Activated naive CD4-positive, alpha-beta T cell treated with anti-CD3 and anti-CD28 coated beads for 36 hours (primary cell): ENCODE measurements at places on chromosomes 13 and 19.

- peak; percentile 61 for DNase-seq
These were observed 68.5 kb downstream of the TEX29 start for GRCh38 chr13:111388851-111389500.

DNA sequence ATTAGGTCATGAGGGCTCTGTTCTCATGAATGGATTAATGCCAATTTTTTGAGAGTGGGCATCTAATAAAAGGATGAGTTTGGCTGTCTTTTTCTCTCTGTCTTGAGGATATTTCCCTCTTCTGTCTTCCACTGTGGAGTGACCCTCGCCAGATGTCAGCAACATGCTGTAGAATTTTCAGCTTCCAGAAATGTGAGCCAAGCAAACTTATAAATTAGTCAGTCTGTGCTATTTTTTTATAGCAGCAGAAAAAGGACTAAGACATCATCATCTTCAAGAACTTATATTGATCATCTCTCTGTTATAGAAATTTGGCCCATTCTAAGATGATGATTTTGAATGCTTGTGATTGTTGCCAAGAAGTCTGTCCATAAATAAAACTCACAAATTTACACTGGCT lies 431.4 kb downstream of the FGF9 start:
- DNase-seq: no peak

- DNase-seq: peak; percentile 60
These were observed 434 bp upstream of the FNDC3A start for GRCh38 chr13:48975101-48975855.

DNA sequence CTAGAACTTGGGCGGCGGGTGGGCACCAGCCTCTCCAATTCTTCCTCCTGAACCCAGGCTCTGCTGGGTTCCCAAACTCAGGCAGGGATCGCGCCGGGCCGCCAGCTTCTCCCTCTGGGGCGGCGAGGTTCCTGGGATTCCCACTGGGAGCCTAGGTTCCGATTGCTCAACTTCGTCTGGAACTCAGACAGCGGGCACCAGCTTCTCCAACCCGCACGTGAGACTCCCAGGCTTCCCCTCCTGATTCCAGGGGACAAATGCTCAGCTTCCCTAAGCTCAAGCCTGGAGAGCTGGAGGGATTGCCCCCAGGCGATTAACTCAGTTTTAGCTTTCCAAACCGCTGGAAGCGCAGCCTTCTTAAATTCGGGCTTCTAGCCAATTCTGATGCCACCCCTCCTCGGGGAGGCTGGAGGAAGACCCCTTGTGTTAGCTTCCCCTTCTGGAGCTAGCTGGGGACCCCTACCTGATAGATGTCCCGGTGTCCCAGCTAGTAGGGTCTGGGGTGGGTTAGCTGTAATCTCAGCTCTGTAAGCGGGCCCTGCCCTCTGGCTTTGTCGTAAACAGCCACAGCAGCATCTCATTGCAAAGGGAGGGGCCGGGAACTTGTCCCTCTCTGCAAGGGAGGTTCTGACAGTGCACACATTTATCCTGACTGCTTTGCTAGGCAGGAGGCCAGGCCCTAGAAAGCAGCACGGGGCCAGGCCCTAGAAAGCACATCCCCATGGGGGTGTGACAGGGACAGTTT lies 671 bp downstream of the MCOLN1 start:
- DNase-seq: no peak

DNA sequence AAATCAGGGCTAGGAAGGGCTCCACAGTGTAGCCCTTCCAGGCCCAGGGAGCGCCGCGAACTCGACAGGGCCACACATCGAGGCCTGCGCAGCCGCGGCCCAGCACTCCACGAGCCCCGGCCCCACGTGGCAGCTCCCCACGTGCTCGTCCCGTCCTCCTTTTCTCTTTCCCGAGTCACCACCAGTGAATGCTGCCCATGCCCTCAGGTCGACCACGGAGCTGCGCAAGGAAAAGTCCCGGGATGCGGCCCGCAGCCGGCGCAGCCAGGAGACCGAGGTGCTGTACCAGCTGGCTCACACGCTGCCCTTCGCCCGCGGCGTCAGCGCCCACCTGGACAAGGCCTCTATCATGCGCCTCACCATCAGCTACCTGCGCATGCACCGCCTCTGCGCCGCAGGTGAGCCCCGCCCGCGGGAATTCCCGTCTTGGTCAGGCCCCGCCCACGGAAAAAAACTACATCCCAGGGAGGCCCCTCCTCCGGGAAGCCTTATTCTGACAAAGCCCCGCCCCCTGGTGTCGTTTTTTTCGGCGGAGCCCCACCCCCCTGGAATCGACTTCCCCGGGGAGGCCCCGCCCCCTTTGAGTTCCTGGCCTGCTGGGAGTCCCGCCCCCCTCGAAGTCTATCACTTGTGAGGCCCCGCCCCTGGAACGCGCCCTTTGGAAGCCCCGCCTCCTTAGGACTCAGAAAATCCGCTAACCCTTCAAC lies 7.0 kb downstream of the HIF3A start:
- no peak for DNase-seq

- DNase-seq: peak; percentile 67
These were observed 16.1 kb upstream of the USP29 start for GRCh38 chr19:57103573-57104277.

DNA sequence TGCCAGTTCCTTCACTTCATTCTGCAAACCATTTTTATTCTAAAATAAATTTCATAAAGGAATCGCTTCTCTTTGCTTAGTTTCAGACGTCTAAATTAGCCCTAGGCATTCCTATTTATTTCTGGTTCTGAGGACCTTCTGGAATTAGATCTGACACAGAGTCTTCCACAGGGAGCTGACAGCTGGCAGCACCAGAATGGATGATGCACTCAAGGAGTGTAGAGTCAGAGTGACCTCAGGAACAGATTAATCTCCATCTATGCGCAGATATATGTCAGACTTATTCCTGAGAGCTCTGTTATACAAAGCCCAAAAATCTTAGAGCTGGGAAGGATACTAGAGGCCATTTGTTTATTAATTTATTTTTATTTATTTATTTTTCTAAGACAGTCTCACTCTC lies 450.8 kb downstream of the HS6ST3 start:
- no peak for DNase-seq

DNA sequence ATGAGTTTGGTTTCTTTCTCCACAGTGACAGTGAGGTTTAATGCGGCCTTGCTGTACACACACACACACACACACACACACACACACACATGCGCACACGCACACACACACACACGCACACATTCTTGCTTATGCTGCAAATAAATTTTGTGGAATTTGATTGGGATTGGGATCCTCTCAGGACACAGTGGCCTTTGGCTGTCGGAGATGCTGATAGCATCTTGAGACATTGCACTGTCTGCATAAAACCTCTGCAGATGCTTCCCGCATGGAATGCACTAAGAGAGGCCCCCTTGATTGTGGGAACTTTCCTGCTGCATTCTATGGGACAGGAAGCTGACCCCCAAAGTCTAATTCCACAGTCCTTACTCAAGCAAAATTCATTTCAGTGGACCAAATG lies 145.6 kb downstream of the FLT1 start:
- DNase-seq: no peak

- DNase-seq: no peak
These were observed 1000.6 kb downstream of the OLFM4 start for GRCh38 chr13:54029226-54029625.

DNA sequence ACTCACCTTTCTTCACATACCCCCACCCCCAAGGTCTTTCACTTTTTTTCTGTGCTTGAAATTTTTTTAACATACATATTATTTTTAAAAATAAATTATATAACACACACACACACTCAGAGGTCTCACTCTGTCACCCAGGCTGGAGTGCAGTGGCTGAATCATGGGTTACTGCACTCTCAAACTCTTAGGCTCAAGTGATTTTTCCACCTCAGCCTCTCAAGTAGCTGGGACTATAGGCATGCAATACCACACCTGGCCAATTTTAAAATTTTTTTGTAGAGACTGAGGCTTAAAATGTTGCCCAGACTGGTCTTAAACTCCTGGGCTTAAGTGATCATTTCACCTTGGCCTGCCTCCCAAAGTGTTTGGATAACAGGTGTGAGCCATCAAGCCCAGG lies 32.9 kb upstream of the ZNF429 start:
- DNase-seq: no peak

DNA sequence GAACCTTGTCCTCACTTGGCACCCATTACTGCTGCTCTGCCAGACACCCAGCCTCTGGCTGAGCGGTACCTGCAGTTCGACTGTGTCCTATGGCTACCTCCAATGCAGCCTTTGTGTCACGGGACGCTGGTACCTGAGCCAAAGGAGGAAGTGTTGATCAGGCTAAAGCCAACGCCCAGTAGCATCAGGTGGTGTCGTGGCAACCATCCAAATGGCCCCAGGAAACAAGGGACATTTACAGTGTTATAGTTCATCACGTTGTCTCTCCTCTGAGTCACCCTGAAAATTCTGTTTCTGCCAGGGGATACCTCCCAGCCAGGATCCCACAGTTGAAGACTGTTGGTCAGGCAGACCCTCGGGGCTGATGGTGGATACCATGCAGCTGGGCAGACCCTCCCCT lies 10.1 kb downstream of the RHPN2 start:
- DNase-seq: no peak

DNA sequence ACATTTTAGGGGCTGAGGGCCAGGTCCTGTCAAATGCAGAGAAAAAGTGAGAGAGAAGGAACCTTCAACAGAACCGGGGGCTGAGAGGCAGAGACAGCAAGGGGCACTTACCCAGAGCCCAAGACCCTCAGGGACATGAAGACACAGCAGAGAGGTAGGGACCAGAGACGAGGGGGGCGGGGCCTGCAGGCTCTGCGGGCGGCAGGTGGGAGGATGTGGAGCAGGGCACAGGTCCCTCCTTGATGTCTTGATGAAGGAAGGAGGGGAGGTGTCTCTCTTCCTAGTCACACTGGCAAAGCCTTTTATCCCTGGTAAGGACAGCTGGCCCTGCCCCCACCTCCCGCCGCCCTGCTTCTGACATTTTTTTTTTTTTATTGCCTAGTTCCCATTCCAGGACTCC lies at the start of gene KLK14:
Gene KLK14, minus strand, starts transcription at position 277 of the 400 bp plus-strand sequence. Its CDS starts 273 bp downstream, at position 4.
- DNase-seq: no peak

DNA sequence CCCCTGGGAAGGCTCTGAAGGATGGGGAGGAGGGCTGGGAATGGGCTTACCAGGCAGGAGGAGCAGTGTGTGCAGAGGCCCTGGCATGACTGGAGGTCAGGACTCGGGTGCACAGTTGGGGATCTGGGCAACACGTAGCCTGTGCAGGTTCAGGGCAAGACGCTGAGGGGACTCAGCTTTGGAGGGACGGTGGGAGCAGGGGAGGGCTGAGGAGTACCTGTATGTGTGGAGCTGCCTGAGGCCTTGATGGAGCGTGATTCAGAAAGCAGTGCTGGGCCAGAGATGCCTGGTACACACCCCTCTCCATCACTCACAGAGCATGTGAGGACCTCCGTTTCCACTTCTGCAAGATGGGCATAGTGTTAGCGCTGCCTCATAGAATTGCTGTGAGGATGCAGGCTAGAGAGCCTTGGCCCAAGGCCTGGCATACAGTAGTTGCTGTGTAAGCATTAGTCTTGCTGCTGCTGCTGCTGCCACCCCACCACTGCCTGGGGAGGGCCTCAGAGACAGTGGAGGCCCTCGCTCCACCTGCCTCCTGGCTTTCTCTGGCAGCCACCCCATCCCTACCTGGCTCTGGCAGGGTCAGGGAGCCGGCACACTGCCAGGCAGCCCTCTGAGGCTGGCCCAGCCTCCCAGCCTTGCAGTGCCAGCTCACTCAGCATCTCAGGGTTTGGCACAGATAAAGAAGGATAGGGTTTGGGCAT lies 2.4 kb downstream of the PAK4 start:
- DNase-seq: no peak

DNA sequence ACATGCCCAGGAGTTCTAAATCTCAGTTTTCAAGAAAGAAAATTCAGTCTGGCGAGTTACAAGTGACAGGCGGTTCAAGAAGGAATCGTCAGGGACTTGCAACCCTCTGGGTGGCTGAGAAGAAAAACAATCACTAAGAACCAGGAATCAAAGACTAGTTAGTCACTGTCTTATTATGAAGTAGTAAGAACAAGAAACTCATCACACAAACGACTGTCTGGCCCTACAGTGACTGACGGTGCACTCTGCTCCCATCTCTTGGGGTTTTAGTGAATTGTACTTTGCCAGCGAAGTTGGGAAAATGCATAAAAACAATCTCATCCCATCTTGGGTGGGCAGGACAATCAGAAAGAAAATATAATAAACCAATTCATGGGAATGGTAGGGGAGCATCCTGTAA lies 63.7 kb upstream of the SACS start:
- no peak for DNase-seq

DNA sequence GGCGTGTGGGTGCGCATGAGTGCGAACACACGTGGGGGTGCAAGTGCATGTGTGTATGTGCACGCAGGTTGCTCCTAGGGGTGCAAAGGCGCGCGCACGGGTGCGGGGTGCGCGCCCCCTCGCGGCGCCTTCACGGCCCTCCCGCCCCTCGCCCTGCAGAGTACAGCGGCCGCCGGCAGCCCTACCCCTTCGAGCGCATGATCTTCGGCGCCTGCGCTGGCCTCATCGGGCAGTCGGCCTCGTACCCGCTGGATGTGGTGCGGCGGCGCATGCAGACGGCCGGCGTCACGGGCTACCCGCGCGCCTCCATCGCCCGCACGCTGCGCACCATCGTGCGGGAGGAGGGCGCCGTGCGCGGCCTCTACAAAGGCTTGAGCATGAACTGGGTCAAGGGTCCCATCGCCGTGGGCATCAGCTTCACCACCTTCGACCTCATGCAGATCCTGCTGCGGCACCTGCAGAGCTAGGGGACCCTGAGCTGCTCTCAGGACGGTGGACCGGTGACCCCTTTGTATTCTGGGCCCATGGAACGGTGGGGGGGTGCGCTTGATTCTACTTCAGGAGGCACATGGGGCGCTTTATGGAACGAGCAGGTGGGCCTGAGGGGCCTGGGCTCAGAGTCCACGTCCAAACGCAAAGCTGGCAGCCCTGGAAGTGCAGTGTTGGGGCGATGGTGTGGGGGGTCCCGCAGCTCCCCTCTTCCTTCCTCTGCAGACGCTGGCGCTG lies 27.7 kb downstream of the TMEM161A start:
- DNase-seq: peak; percentile 18

DNA sequence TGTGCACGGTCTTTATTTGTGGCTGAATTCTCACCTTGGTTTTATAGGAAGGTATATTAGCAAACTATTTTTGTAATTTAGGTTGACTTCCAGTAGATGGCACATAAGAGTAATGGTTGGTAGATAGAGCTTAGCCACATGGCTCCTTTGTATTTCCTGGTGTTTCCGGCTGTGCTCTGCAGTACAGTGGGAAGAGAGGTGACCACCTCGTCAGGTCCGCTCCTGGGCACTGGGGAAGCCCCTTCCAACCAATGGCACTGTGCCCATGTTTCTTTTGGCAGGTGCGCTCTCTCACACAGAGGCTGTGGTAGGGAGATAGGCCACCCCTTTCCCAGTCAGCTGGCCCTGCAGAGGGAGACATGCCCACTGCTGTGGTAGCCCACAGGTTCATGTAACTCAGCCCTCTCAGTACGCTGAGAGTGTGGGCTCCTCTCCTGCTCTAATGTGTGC lies 74.3 kb upstream of the ATP12A start:
- no peak for DNase-seq

DNA sequence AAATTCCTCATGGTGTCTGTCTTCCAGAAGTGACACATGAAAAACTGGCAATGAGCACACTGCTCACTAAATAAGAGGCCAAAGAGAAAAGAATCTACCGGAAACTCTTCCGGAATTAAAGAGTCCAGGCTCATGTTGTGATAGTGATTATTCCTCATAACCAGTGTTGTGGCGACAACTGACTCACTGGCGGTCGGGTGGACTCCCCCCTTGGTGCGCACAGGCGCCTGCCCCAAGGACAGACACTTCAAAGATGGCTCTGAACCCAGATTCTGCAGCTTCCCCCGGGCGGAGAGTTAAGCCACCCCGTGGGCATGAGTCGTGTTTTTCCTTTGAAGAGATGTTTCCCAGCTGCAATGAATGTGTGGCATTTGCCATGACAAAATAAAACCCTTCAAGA lies 10.3 kb downstream of the IL17D start:
- DNase-seq: no peak

- no peak for DNase-seq
These were observed 444.4 kb downstream of the SUCLA2 start for GRCh38 chr13:47556703-47557102.
